ENCODE measurements at places on chromosomes 12 and 14.

DNA sequence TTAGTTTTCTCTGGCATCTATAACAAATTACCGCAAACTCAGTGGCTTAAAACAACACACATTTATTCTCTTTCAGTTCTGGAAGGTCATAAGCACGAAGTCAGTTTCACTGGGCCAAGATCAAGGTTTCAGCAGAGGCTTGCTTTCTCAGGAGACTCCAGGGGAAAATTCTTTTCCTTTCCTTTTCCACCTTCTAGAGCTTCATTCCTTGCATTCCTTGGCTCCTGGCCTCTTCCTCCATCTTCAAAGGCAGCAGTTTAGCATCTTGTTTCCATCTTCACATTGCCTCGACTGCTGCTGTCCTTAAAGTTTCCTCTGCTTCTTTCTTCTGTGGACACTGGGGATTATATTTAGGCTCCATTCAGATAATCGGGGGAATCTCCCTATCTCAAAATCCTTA lies 106.1 kb downstream of the PDE3A start:
- DNase-seq: no peak

- no peak for DNase-seq
These were observed 6.6 kb upstream of the ACADS start for GRCh38 chr12:120719072-120719471.

GRCh38 chr12:27852117-27852516 lies 72.1 kb upstream of the MANSC4 start:
- DNase-seq: no peak

DNA sequence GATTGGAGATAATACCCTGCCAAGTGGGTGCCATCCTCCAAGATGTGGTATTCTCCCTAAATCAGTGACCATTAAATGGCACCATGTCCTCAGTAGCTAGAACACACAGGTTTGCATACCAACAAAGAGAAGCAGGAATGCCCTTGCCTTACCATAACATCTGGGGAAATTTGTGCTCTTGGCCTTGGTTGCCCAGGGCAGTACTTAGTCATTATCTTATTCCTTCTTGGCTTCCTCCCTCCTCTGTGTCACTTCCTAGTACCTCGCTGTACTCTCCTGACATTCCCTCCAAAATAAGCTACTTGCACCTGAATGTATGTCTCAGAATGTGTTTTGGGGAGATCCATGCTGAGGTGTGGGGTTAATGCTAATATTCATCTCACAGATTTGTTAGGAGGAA lies 43.4 kb downstream of the GPR65 start:
- DNase-seq: no peak

- DNase-seq: no peak
These were observed 275.9 kb downstream of the EGLN3 start for GRCh38 chr14:33674927-33675326.

All from CD4-positive, alpha-beta T cell treated with Interleukin-2 at 100 ng/mL for 4 hours (primary cell).